Fibroblast of villous mesenchyme (primary cell): ENCODE measurements at places on chromosomes 5 and 9. TPM values are rescaled to one million over a fixed set of nuclear protein-coding genes. Genes with fewer than 3 reads are reported as not detected.

Gene MEGF10
- 0.97 and 1.3 TPM in 2 replicates for total RNA-seq

Gene RIGI
- total RNA-seq, result 8.7 and 22.0 TPM in 2 replicates

Gene RBM18
- 9.3 and 11.2 TPM in 2 replicates for total RNA-seq

Gene UBAP2
- total RNA-seq, result 18.0 and 26.8 TPM in 2 replicates

Gene BRINP1
- total RNA-seq, result under 0.01 TPM in 2 replicates

Gene SLC6A7
- under 0.01 TPM in 2 replicates for total RNA-seq

Gene NUTM2F
- total RNA-seq, result not detected in 2 replicates

Gene STOML2
- total RNA-seq, result 169 and 193 TPM in 2 replicates

Gene CD180
- not detected in 2 replicates for total RNA-seq

Gene UTP15
- 30.3 and 30.7 TPM in 2 replicates for total RNA-seq
